ENCODE measurements at places on chromosomes 2 and 18.

- DNase-seq: no peak
Observed at GRCh38 chr2:117983040-117983439, 30.8 kb downstream of the CCDC93 start.

DNA sequence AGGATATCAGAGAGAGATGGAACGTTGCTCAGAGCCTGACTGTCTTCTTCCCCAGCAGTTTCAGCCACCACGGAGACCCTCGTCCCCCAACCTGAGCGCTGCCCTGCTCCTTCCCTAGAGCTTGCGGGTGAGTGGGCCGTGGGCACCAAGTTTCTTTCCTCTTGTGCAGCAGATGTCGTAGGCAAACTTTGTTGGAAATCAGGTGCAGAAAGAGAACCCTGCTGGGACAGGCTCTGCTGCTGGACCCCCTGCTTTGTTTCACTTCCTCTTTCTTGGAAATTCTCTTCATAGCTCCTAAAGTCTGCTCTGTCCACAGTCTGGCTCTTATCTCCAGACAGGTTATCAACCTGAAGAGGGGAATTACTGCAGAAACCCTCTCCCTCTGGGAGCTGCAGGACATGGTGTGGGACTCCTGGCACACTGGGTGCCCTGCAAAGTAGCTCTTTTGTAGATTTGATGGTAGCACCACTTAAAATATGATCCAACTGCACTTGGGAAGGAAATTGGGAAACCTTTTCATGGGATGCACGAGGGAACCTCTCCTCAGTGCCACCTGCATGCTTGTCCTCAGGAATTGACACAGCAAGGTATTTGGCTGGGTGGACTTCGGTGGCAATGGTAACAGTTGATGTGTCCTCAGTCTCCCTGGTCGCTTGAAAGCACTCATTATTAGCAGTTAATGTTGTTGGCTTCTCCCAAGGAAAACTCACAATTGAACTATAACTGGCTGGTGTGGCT lies 92.2 kb downstream of the ALPK2 start:
- no peak for DNase-seq

- no peak for DNase-seq
Observed at GRCh38 chr18:28559511-28559910, 382.6 kb upstream of the CDH2 start.

GRCh38 chr2:138648606-138649005 lies 131.6 kb downstream of the NXPH2 start:
- DNase-seq: no peak

DNA sequence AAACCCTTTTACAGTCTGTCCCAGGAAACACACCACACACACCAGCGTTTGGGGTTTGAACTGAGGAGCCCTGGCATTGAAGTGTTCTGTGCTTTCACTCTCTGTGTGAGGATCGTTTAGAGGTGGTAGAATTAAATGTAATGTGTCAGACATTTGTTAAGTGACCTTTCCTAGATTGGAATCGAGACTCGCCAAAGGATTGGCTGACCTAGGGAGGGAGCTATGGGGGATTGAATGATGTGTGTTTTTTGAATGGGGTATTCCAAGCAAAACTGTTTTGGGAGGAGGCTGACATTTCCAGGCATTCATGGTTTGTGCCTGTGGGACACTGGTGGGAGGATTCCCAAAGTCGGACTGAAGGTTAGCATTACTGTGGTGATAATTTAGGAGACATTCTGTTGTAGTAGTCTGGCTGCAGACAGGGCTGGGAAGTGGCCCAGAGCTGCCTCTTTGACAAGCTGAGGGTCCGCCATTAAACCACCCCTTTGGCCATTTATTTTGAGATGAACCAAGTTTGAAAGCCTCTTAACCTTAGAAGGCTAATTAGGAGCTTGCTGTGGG lies 1.7 kb downstream of the MYO1B start:
- no peak for DNase-seq

DNA sequence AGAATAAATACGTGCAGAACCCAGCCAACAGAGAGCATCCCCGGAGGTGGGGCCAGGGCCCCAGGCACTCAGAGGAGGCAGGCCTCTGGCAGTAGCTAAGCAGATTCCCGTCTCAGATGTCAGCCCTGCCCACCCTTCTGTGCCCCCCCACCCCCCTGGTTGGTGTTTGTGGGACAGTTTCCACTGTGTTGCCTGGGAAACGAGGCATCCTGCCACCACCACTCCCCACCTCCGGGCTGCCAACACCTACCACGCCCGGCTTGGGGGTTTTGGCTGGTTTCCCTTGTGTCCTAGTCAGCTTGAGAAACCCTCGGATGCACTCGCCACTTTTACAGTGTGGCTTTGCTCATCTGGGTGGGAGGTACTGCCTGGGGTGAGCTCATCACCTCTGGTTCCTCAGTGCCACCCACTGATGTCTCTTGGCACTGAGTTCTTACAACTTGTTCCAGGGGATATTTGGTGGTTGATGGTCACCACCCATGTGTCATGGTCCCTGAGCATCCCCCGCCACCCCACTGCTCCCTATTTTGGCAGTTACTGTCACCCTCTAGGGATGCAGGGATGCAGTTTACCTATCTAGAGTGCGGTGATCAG lies 72.4 kb upstream of the YWHAQ start:
- peak; percentile 70 for DNase-seq

- DNase-seq: no peak
Observed at GRCh38 chr2:101348883-101349282, 38.4 kb downstream of the CREG2 start.

DNA sequence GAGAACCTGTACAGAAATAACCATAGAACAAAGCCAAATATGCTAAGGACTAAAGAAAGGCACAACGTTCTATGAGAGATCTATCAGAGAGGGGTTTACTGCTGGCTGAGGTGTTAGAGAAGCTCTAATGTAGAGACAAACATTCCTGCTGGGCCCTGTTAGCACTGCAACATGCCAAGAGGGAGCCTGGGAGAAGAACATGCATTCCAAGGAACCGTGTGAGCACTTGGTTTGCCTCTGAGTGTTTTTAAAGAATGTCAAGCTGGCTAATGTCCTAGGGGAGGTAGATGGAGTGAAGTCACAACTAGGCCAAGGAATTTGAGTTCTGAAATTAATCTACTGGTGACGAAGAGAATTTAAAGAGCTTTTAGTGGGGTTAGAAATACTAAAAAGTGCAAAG lies 384.3 kb upstream of the LYPD1 start:
- no peak for DNase-seq

- DNase-seq: no peak
Observed at GRCh38 chr2:233399306-233400225, 45.3 kb downstream of the DGKD start.

- no peak for DNase-seq
Observed at GRCh38 chr18:9392726-9393125, 58.2 kb downstream of the TWSG1 start.

- DNase-seq: no peak
Observed at GRCh38 chr2:25187729-25188350, 19.5 kb upstream of the POMC start.

DNA sequence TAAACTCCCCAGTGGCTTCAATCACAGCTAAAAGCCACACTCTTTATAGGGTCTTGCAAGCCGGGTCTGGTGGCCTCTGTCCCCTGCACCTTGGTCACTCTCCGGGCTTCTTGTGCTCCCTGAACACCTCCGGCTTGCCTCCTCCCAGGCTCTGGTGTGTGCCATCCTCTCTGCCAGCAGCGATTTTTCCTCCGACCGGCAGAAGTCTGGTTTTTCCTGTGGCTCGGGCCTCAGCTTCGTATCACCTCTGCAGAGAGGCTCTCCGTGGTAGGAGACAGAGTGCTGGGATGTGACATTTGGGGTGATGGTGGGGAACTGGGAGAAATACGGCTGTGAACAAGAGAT lies 58.8 kb upstream of the HPCAL1 start:
- DNase-seq: no peak

DNA sequence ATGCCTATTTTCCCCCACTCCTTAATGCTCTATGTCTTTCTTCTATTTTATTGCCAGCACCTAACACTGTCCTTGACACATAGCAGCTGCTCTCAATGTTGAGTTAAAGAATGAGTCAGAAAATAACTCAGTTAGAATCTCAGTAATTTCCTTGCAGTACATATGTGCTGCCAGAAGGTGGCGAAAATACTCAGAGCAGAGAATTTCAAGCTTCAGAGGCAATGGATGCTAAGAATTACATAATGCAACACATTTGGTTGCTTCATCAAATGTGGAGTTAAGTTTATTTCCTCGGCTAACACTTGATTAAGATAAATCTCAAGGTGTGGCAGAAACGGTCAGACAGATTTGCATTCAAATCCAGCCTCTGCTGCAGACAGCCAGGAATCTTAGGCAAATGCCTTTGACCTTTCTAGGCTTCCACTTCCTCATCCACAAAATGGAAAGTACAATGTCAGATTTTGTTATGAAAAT lies 105.6 kb downstream of the VSNL1 start:
- DNase-seq: no peak

DNA sequence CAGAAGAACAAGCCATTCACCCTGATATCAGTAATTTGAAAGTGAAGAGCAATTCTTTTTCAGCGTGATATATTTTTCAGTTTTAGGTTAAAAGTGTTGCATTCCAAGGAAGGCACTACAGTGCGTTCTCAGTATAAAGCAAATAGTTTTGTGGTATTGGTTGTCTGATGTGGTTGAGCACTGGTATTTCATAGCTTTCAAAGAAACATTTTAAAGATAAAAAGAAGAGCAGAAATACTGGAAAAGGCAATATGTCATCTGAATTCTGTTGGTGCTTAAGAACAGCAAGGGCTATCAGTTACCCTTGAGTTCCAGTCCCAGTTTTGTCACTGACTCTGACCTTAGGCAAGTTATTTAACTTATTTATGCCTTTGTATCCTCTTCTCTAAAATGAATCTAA lies 191.6 kb downstream of the BABAM2 start:
- no peak for DNase-seq

- no peak for DNase-seq
Observed at GRCh38 chr2:8536686-8537561, 144.9 kb upstream of the ID2 start.

- DNase-seq: no peak
Observed at GRCh38 chr2:167506395-167506794, 618.1 kb downstream of the XIRP2 start.

GRCh38 chr2:238081561-238081960 lies 18.6 kb upstream of the ESPNL start:
- DNase-seq: no peak

DNA sequence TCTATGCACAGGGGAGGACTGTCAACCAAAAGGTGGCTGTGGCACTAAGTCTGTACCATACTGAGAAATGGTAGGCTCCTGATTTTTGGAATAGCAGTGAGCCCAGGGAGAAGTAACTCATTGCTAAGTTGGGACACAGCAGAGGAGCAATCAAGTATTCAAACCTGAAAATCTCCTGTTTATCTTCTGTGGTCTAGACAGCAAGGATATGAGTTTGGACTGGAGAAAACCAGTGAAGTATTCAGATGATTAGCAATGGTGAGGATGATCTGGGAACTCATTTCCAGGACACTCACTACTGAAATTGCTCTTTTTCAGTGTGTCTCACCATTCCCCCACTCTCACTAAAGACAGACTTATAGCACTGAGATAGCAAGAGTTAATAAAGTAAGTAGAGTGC lies 112.0 kb downstream of the GULP1 start:
- no peak for DNase-seq

DNA sequence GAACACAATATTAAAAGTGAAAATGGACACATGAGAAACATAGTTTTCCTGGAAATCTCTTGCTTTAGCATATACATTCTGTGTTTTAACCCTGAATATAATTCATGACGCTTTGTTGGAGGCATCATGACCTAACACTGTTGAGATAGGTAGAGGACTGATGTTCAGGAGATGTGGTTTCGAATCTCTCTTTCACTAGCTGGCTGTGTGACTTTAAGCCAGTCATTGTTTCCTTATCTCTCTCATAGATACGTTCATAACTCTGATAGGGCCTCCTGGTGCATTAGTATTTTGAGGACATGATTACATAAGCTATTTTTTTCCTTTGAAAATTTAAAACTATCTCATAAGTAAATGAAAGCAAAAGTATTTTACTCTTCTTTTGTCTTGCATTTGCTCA lies 179.0 kb upstream of the DTNA start:
- DNase-seq: no peak

DNA sequence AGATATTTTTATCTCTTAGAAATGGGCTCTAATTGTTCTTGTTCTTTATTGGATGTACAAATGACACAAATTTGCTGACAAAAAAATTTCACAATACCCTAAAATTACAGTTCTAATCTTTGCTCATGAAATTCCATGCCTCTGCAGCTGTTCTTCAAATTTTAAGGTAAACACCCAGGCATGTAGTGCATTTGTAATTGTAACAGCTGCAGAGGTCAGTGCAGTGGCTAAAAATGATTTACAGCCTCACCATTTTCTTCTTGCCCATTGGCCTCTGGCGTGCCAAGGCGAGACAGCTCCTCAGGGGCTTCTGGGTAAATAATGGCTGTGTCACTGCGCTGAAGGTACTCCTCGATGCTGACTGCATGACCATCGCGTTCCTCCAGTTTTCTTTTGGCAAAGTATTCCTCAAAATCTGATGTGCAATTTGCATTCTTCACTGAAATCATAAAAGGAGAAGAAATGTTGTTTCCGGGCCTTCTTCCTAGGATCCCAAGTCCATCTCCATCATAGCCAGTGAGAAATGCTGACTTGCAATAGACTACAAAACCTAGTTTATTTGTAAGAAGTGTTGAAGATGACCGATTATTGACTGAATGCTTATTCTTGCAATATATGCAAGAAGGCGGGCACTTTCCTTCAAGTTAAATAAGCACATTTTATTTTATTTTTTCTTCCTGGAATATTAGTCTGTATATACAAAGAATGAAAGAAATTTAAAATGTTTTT lies 115.2 kb downstream of the ZEB2 start:
- DNase-seq: no peak

GRCh38 chr18:66571845-66572244 lies 32.0 kb downstream of the CDH19 start:
- DNase-seq: no peak

GRCh38 chr18:6413579-6414117 lies 1.1 kb downstream of the L3MBTL4 start:
- no peak for DNase-seq

DNA sequence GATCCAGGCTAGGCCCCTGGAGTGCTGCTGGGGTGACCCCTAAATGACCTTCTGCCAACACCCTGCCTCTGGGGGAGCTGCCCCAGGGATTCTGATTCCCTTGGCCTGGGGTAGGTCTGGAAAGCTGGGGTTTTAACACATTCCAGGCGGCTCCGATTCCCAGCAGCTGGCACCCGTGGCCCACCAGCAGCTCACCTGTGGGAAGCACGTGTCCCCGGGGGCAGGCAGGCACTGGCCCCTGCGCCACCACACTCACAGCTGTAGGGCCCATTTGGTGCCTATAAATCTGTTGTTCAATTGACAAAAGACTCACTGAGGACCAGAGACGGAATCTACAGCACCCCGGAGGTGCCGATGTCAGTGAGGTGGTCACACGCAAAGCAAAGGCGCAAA lies 4.1 kb upstream of the KLHL30 start:
- DNase-seq: no peak
